ENCODE measurements at places on chromosomes 7 and 10.

- no peak for DNase-seq
Measured at GRCh38 chr7:156152390-156152789, 340.1 kb upstream of the SHH start.

GRCh38 chr7:102390697-102391484 is 5.3 kb upstream of the PRKRIP1 start:
- DNase-seq, result peak; percentile 72

GRCh38 chr7:120955577-120956149 is 5.1 kb downstream of the ING3 start:
- DNase-seq, result no peak

DNA sequence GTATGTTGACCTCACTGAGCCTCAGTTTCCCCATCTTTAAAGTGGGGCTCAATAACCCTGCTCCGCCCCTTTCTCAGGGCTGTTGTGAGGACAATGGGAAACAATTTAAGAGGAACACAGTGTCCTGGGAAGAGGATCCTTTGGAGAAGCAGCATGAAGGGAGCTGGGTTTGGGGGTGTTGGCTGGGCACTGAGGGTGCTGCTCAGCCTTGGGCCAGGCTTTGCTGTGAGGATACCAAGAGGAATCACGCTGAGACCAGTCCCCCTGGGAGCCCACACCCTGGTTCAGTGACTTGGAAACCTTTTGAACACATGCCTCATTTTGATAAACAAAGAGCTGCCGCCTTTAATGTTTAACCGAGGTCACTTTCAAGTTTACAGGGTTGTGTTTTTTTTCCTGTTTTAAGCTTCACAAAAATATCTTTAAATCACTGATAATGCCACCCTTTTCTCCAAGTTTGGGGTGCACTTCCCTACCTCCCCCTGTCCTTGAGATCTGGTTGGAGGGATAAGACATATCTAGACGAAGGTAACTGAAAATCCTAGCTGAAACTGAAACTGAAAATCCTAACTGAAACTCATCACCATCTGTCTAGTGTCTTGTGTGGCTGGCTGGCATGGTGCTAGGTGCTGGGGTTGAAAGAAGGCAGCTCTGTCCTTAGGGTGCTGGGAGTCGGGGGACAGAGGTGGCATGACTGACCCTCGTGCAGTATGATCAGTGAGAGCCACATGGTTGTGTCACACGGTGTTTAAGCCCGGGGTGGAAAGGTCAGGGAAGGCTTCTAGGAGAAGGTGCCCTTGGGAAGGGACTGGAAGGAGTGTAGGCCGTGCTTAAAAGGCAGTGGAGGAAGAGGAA is 27.7 kb downstream of the ZNF775 start:
- DNase-seq, result no peak

- no peak for DNase-seq
Measured at GRCh38 chr7:155836216-155837125, 24.2 kb upstream of the SHH start.

DNA sequence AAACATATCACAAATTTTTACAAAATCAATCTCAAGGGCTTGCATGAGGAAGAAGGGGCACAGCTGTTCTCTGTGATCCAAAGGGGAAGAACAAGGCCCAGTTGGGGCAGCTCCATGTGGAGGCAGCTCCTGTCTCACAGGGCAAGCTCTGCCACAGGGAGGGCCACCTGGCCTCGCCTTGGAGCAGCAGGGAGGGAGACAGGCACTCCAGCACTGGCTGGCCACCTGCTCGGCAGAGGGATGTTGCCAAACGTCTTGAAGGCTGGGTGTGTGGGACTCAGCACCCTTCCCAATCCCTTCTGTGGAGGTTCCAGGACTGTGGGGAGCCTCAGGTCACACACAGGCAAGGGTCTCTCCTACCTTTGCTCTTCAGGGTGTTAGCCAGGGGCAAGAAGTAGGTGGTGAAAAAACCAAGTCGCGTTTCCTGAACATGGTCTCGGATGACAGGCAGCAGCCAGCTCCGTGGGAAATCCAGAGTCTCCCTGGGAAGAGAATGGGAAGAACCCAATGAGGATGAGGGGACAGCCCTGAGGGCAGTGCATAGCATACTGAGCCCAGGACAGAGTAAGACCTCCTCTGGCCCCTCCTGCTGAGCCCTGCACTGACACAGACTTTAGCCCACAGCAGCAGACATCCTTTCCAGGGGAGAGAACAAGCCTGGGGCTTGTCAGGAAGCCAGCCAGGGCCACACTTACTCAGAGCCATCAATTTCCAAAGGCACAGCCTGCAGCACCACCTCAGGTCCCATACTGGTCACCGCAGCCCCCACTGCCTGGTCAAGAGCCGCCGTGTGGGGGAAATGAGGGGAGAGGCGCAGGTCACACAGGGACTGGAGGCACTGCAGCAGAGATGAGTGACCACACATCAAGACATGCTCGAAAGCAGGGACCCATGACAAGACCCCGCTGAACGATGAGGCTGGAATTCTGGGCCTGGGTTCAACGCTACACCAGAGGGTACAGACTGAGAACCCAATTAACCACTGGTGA is 21.9 kb downstream of the RRP12 start:
- no peak for DNase-seq

DNA sequence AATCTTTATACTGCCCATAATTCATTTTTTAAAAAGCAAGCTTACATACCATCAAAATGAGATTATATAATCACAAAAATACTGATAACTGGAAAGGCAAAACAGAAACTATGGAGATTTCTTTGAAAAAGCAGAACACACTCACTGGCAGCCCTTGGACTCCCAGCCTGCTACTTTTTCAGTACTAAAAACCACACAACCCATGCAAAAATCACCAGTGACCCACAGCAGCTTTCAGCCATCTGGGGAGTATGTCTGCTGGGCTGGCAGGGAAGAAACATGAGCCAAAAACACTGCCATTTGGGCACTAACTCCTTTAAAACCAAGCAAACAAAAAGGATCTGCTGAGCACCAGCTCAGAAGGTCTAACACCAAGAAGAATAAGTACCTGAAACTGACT is 80.0 kb upstream of the DDC start:
- DNase-seq, result no peak

DNA sequence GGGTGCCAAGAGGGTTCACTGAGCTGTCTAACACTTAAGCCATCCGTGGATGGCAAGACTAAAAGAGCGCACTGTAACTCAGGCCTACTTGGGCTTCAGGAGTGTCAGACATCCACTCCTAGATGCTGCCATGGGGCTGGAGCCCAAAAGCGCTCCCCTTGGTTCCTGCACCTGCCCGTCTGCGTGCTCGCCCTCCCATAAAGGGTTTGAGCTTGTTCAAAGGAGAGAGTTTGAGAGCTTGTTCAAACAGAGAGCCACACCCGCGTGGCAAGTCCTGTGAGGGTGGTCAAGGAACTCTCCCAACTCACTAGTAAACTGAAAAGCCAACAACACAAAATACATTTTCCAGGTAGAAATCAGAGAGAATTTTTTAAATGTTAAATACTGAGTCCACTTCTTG is 256.7 kb downstream of the SEMA3A start:
- DNase-seq, result no peak

GRCh38 chr7:22545529-22545928 is 45.5 kb upstream of the STEAP1B start:
- DNase-seq, result no peak

Measured in NCI-H2081 (cell line).